Non-pigmented ciliary epithelial cell (primary cell): ENCODE measurements at places on chromosomes 7 and 10.

- DNase-seq: peak; percentile 90
Measured at GRCh38 chr10:36349445-36350078, 707.5 kb upstream of the FZD8 start.

- no peak for DNase-seq
Measured at GRCh38 chr10:75639736-75640135, 208.3 kb downstream of the LRMDA start.

GRCh38 chr10:7532723-7533498 is 122.1 kb upstream of the SFMBT2 start:
- no peak for DNase-seq

- DNase-seq: no peak
Measured at GRCh38 chr7:117755136-117755535, 118.1 kb downstream of the CTTNBP2 start.

- no peak for DNase-seq
Measured at GRCh38 chr10:92938841-92939240, 90.5 kb downstream of the EXOC6 start.

GRCh38 chr7:127322351-127322750 is 69.6 kb upstream of the GRM8 start:
- DNase-seq: no peak

GRCh38 chr7:13904007-13904406 is 85.5 kb downstream of the ETV1 start:
- no peak for DNase-seq

DNA sequence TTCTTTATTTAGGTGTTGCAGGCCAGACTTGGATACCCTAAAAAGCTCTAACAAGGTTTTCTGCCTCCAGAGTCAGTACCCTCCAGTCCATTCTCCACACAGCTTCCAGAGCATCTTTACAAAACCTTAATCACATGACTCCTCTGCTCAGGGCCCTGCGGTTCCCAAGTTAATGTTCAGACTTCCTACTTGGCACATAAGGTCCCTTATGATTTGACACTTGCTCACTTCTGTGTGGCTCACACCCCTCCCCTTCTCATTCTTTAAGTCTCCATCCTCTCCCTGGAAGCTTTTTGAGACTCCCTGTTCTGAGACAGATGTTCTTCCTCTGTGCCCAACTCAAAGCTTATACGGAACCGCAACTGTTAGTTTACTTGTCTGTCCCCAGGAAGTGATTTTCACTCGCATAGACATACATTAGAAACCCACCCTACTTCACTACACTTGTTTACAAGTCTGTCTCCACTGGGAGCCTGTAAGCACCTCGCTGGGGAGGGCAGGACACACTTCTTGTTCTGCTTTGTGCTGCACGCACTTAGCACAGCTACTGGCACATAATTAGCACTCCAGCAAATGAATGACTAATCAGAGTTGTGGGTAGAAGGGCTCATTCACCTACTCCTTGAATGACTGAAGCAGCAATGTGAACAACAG is 154.3 kb upstream of the LAMB4 start:
- DNase-seq: no peak

DNA sequence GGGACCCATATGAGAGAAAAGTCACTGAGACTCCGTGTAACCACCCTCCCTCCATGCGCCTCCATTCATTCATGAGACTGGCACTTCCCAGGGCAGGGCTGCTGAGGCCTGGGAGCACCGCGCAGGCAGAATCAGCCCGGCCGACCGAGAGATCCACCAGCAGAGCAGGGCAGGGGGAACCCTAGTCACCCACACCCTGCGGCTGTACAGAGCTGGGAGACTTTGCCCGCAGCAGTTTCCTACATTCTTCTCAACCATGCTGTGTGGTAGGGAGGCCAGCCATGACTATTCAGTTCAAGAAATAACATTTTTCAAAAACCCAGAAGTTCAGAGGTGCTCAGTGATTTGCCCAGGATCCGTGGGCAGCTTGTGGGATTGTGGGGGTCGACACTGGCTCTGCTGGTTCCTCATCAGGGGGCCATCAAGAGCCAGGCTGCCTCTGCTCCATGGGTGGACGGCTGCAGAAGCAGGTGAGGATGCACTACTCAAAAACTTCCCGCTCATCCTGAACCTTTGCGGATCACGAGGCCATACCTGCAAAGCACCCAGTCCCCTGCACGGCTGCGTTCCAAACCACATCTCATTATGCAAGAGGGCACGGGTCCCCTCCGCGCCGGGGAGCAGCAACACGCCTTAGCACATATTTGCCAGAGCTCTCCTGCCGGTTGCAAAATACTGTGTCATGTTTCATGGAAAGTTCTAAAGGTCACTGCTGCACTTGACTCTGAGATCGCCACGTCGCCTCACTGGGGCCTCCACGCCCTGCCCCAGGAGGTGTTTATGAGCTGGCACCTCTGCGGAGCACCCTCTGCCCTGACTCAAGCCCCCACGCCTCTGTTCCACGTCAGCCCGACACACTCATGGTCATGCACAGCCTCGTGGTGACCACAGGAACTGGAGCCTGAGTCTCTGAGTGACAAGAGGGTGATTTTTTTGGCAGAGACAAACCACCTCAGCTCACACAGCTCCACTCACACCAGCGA is 132.0 kb downstream of the PRKAG2 start:
- no peak for DNase-seq

DNA sequence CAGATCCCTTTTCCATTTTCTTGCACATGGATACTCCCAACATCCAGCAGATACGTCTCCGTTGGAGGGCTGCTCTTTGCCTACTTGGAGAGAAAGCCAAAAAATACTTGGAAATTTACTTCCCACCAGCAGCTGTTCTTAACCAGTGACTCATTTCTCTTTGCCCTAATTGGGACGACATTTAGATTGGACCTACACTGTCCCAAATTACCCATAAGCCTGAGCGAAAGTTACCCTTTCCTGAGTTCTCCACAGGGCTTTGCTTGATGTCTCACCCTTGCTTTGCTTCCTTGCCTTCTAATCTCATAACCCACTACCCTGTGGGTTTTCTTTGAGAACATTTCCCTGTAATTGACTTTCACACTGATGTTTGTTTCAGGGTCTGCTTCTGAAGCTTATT is 48.1 kb downstream of the SAMD8 start:
- DNase-seq: no peak

GRCh38 chr10:71865561-71866041 is 14.6 kb upstream of the PSAP start:
- DNase-seq: no peak
